BJ (cell line): ENCODE measurements at places on chromosomes 6 and 20.

DNA sequence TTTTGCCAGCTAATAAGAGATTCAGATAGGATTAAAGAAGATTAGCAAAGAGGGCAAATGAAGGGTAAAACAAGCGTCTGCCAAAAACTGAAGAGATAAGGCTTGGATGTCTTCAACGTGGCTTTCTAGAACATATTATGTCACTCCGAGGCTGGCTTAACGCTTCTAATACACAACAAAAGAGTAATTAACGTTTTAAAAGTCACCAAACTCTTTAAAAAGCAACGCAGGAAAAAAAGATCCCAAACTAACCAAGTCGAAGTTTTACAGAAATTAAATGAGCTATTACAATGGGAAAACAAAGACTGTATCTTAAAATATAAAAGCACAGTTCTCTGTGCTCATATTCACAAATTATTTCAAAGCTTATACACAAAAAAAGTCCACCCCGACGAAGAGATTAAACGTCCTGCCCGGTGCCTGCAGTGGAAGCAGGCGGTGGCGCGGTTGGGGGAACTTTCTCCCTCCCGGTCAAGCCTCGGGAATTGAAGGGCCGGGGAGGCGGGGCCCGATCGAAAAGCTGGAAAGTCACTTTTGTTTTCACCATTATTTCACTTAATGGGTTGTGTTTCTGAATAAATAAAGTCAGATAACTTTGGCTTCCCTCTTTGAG, 1.2 kb downstream of the MAK start:
- DNase-seq = no peak

DNA sequence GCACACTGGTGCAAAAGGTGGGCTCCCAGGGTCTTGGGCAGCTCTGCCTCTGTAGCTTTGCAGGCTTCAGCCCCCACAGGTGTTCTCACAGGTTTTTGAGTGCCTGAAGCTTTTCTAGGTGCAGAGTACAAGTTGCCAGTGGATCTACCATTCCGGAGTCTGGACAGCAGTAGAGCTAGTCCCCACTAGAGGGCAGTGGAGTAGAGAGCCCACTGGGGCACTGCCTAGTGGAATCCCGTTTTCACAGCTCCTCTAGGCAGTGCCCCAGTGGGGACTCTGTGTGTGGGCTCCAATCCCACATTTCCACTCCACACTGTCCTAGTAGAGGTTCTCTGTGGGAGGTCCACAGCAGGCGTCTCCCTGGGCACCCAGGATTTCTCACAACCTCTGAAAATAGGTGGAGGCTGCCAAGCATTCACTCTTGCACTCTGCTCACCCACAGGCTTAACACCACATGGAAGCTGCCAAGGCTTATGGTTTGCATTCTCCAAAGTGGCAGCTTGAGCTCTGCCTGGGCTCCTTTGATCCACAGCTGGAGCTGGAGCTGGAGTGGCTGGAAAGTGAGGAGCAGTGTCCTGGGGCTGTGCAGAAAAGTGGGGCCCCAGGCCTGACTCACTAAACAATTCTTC, 86.3 kb upstream of the PROKR2 start:
- DNase-seq = no peak

- no peak for DNase-seq
Observed at GRCh38 chr6:112311950-112312547, 35.1 kb upstream of the RFPL4B start.

GRCh38 chr20:49916146-49917002, 1.0 kb upstream of the SPATA2 start:
- DNase-seq = no peak

GRCh38 chr6:36343109-36343680, 6.5 kb upstream of the BNIP5 start:
- DNase-seq = no peak

- DNase-seq = no peak
Observed at GRCh38 chr6:20810727-20811108, 276.5 kb downstream of the CDKAL1 start.

- DNase-seq = no peak
Observed at GRCh38 chr20:24662322-24662721, 192.9 kb downstream of the SYNDIG1 start.

DNA sequence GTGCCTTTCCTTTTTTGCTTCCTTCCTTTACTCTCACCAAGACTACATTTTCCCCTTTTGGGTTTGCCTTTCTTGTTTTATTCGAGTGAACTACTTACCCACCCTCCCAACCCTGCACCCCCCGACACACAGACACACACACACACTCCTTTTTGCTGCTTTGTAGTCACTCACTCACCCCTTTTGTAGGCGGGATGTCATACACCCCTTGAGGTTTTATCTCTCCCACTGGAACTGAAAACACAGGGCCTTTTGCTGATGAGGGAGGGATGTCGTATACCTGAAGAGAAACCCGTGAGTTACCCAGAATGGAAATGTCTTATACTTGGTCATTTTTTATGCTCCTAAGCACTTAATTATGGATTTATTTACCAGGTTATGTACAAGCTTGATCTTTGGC, 40.3 kb downstream of the NEDD9 start:
- DNase-seq = no peak

DNA sequence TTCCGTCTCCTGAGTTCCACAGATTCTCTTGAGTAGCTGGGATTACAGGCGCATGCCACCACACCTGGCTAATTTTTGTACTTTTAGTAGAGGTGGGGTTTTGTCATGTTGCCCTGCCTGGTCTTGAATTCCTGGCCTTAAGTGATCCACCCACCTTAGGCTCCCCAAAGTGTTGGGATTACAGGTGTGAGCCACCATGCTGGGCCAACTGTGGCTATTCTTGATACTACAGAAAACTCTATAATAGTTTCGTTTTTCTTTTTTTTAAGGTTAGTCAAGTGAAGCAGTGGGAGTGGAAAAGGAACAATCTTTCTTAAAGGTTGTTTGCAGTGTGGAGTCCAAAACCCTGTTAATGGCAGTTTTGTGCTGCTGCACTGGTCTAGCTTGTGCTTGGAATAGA, 84.7 kb downstream of the POPDC3 start:
- no peak for DNase-seq

- no peak for DNase-seq
Observed at GRCh38 chr6:93468291-93468690, 48.9 kb upstream of the EPHA7 start.

- no peak for DNase-seq
Observed at GRCh38 chr6:67896476-67896875, 738.6 kb upstream of the ADGRB3 start.

- no peak for DNase-seq
Observed at GRCh38 chr6:56708810-56709597, 66.3 kb upstream of the DST start.

GRCh38 chr20:7657569-7657968, 282.7 kb downstream of the HAO1 start:
- no peak for DNase-seq

DNA sequence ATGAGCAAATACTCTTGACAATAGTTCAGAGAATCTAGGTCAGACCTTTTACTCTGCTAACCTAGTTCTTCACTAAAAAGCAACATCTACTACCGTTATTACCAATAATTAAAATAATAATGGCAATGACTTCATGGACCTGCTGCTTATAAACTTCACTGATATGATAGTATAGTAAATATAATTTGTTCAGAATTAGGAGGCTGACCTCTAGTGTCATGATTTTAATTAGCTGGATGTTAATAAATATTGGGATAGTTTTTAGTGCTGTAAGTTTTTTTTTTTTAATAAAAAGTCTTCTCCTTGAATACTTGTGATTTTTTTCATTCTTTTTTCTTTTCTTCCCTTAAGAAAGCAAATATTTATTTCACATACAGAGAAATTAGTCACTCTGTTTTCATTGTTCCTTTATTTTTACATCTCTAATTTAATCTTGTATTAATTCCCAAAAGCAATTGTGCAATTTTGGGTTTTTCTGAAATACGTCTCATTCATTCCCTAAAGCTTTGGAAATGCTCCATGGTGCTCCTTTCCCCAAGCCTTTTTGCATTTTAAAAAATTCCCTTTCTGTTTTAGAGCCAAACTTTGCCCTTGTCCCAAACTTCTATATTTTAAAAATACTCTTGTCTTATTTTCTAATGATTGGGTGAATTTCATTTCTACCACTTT, 46.6 kb upstream of the UST start:
- no peak for DNase-seq

DNA sequence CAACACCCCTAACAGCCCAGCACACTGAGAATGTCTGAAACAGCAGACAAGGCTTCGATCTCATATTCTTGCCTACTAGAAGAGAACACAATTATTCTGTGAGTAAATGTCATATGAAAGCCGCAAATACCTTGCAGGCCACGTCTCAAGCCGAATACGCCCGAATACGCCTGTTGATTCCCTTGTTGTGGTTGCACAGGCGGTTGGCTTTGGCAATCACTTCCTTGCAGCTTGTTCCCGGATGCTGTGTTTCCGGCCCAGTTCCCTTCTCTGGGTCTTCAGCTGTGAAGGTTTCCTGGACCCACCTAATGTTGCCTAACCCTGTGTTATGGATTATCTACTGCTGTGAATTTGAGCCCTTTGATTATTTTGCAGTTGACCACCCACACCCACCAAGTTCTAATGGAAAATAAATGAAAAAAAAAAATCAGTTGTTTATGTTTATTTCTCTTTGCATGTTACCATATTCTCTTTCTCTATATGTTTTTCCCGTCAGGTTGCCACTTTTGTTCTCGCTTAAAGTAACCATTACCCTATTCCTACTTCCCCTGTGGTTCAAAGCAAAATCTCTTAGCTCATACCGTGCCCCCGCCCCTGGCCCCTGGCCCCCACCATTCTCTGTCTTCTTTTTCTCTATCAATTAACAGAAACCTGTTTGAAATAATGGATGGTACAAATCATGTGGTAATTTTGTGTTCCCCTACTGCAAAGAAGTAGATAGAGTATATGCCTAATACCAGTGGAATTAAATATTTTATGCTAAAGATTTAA, 172.4 kb downstream of the ADGB start:
- DNase-seq = no peak

DNA sequence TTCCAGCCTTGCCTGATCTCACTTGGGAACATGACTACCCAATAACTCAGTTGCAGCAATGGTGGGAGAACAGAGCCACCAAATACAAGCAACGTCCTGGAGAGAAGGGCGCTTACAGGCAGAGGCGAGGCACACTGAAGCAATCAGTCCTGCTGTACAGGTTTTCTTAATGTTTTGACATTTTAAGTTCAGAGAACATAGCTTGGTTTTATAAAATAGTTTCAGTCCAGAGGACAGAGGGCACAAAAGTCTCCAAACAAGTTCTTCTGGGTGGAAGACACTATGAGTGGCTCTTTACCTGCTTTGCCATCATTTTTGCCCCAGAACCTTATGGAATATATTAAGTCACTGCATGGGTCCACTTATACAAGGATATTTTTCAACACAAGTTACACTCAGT, 103.4 kb upstream of the KCNG1 start:
- DNase-seq = no peak

- DNase-seq = no peak
Observed at GRCh38 chr6:26592649-26593048, 4.1 kb upstream of the ABT1 start.

- no peak for DNase-seq
Observed at GRCh38 chr20:44070139-44070900, 116.7 kb downstream of the JPH2 start.

DNA sequence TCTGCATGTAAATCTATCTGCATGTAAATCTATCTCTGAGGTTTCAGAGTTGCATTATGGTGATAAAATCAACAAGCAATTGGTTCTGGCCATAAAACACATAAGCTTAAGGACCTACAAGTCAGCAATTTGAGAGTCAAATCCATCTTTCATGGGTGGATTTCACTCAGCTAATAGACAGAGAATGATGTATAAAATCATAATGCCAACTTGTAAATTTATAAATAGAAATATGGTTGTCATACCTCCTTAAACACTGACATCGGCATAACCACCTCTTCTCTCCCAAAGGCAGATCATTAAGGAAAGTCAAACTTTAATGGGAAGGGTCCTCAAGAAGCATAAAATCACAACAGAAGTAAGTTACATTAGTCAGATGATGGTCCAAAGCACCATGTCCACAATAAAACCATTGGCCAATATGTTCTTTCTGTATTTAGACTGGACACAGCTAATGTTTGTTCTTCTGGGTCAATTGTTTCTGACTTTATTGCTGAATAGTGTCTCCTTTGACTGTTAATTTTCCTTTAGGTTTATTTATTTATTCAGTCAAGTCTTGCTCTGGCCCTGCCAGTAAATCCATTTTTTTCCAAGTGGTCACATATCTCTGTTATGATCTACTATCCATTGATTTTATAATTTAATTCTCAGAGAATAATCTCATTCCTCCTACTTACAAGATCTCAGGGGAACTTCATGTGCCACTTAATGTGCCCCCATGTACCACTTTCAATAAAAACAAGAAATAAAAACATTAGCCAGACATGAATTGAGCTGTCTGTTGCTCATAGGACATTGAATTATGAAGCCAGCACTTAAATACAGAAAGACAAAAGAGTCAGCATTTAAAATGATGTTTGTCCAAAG, 382.9 kb upstream of the IRAK1BP1 start:
- DNase-seq = no peak

- DNase-seq = no peak
Observed at GRCh38 chr20:63322146-63322932, 29.4 kb downstream of the COL20A1 start.

DNA sequence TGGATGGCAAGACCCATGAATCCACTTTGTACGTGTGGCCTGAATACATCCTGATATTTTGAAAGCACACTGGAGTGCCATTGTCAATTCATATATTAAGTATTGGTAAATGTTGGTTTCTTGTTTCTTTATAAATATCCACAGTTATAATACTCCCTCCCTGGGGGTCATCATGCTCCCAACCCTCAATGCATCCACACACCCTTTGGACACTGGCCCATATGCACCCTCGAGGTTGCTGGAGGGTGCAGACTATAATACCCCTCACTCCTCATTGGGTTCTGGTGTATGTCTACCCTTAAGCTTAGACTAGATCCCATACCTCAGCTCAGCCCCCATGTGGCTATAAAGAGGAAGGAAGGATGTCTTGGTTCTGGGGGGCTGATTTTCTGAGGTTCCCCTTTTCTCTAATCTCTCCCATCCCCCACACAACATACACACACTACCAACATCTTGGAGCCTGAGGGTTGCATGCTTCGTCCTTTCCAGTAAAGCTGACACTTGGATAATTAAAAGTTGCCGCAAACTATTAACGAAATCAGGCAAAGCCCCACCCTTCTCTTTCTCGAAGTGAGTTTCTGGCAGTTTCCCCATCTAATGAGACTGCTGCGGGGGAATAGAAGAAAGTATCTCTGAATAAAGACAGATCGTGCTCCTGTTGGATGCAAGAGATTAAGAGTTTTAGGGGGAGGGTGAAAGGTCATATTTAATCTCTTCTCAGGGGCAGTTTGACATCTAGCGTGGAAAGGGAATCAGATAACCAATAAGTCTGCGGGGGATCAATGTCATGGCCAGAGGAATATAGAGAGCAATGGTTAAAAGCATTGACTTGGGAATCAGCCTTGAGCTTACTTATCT, 7.4 kb downstream of the PIM1 start:
- no peak for DNase-seq

- no peak for DNase-seq
Observed at GRCh38 chr6:13259393-13259792, 68.9 kb downstream of the TBC1D7 start.
